ENCODE measurements at places on chromosomes 2 and 18.

DNA sequence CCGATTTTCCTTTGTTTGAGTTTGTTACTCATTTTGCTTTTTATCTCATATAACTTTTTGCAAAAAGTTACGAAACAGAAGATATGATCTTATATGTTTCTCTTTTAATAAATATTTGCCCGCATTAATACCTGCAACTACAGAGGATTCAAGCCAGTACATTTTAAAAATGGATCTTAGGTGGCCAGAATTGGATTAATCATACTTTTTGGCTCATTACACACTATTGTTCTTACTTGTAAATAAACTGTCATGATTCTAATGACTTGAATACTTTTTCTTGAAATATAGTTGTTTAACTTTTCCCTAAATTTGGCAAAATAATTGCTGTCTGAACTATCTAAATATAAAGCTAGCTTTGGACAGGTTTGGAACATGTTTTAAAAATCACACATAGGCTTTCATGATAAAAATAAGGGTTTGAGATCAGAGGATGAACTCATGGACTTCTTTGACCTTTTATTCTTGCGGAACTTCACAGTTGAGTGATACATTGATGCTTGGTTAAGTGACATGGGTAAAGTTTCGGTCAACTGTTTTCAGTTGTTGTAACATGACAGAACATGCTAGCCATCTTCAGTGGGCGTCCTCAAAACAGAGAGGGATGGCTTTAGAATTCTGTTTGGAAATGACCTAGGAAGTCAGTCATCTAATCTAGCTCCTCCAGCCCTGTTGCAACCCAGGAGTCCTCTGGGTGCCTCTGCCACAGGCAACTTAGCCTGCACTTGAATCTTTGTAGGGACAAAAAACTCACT, 44.5 kb downstream of the LTBP1 start:
- H3K27me3 ChIP-seq: no peaks in the 10 kb centered on the region
- H3K4me1 ChIP-seq: no peaks in the 10 kb centered on the region
- no peak overlapping the region for H3K4me3 ChIP-seq

DNA sequence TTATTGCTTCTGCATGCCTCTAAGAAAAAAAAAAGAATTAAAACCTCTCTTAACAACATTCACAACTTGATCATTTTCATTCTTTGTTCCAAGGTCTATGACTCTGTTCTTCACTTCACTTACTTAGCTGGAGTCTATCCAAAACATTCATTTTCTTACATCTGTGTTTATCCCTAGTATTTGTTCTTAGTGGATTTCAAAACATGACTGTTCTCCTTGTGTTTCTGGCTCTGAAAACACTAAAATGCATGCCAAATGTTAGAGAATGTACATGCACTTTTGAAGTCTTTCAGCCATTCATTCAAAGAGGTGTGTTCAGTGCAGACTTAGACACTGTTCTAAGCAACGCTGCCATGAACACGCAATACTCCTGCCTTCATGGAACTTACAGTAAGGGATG, 138.8 kb downstream of the CNTNAP5 start:
- DNase-seq: no peak
- peaks cover 5% of the 10 kb centered on the region for H3K27me3 ChIP-seq
- H3K4me3 ChIP-seq: no peak overlapping the region
- H3K27ac ChIP-seq: no peak overlapping the region
- peaks cover 32% of the 10 kb centered on the region for H3K4me1 ChIP-seq

GRCh38 chr2:233152541-233152940, 92.4 kb downstream of the INPP5D start:
- H3K4me3 ChIP-seq: no peak overlapping the region
- no peak overlapping the region for H3K27ac ChIP-seq
- H3K4me1 ChIP-seq: peaks cover 6% of the 10 kb centered on the region
- DNase-seq: no peak
- H3K27me3 ChIP-seq: no peaks in the 10 kb centered on the region
- H3K36me3 ChIP-seq: no peaks in the 10 kb centered on the region

DNA sequence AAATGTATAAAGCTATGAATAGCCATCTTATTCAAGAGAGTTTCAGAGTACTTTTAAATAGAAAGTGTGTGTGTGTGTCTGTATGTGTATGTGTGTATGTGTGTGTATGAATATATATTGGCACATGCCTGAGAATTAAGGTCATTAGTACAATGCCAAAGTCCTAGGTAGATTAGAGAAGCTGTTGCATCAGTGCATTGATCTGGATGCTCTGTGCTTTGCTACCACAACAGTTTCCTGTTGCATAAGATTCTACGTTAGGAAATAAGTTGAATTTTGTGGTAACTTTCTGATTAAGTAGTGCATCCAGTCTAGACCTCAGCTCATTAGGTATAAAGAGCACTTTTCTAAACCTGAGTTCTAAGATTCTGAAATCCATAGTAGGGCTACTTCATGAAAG, 1102.8 kb upstream of the KLHL29 start:
- H3K4me1 ChIP-seq: no peaks in the 10 kb centered on the region
- 0 out of 2 replicates have a peak, but pooled peaks cover 7% of the 10 kb centered on the region for H3K36me3 ChIP-seq
- no peak overlapping the region for H3K4me3 ChIP-seq
- no peak for DNase-seq
- H3K27ac ChIP-seq: no peak overlapping the region

GRCh38 chr18:59303006-59303405, 15.4 kb downstream of the CPLX4 start:
- DNase-seq: no peak
- H3K4me1 ChIP-seq: no peaks in the 10 kb centered on the region
- H3K36me3 ChIP-seq: no peaks in the 10 kb centered on the region
- no peak overlapping the region for H3K27ac ChIP-seq
- no peak overlapping the region for H3K4me3 ChIP-seq
- no peaks in the 10 kb centered on the region for H3K27me3 ChIP-seq

- H3K4me3 ChIP-seq: peak overlapping the region; percentile 87
- no peaks in the 10 kb centered on the region for H3K36me3 ChIP-seq
- no peaks in the 10 kb centered on the region for H3K27me3 ChIP-seq
- DNase-seq: no peak
Measured at GRCh38 chr2:27891673-27892105, 1.2 kb downstream of the BABAM2 start.

- H3K4me1 ChIP-seq: peaks cover 36% of the 10 kb centered on the region
- peak overlapping the region; percentile 13 for H3K4me3 ChIP-seq
- no peak for DNase-seq
Measured at GRCh38 chr18:9742524-9743131, 34.5 kb downstream of the RAB31 start.

- H3K4me1 ChIP-seq: peaks cover 10% of the 10 kb centered on the region
- no peak for DNase-seq
- H3K27ac ChIP-seq: no peak overlapping the region
Measured at GRCh38 chr18:58632552-58632951, 3.7 kb upstream of the ALPK2 start.

DNA sequence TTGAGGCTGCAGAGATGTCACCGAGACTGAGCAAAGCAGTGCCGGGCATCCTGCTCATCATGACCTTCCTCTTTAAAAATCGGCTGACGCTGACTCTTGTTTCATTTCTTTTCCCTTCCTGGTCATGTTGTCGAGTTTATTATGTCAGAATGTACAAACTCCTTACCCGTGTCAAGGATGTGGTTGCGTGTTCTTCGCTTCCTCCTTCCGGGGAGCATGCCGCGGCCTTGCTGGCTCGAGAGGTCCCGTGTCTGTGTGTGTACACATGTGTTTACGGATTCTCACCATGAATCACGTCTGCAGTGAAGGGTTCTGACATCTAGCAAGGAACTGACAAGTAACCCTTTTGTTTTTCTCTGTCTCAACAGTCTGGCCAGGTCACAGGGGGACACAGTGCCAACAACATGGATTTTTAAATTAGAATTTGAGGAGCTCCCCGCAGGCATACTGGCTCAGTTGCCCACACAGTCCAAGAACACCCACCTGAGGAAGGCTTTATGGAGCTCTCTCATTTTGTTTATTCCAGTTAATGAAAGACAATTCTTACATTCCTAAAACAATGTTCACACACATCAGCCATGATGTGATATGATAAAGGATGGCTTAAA, 60.2 kb downstream of the MYT1L start:
- no peaks in the 10 kb centered on the region for H3K4me1 ChIP-seq
- no peaks in the 10 kb centered on the region for H3K27me3 ChIP-seq
- no peaks in the 10 kb centered on the region for H3K36me3 ChIP-seq
- no peak for DNase-seq
- H3K27ac ChIP-seq: no peak overlapping the region

GRCh38 chr2:156907806-156908205, 349.7 kb upstream of the GALNT5 start:
- H3K27ac ChIP-seq: no peak overlapping the region
- no peaks in the 10 kb centered on the region for H3K27me3 ChIP-seq
- DNase-seq: no peak
- H3K4me3 ChIP-seq: no peak overlapping the region
- H3K4me1 ChIP-seq: no peaks in the 10 kb centered on the region
- H3K36me3 ChIP-seq: no peaks in the 10 kb centered on the region

GRCh38 chr18:80070825-80071224, 36.6 kb downstream of the RBFA start:
- no peaks in the 10 kb centered on the region for H3K4me1 ChIP-seq
- H3K27me3 ChIP-seq: no peaks in the 10 kb centered on the region
- H3K36me3 ChIP-seq: no peaks in the 10 kb centered on the region

- H3K27me3 ChIP-seq: no peaks in the 10 kb centered on the region
- no peaks in the 10 kb centered on the region for H3K4me1 ChIP-seq
- H3K36me3 ChIP-seq: no peaks in the 10 kb centered on the region
- no peak overlapping the region for H3K4me3 ChIP-seq
- peak; percentile 86 for DNase-seq
- H3K27ac ChIP-seq: no peak overlapping the region
Measured at GRCh38 chr2:175203621-175204496, 22.3 kb upstream of the ATP5MC3 start.

DNA sequence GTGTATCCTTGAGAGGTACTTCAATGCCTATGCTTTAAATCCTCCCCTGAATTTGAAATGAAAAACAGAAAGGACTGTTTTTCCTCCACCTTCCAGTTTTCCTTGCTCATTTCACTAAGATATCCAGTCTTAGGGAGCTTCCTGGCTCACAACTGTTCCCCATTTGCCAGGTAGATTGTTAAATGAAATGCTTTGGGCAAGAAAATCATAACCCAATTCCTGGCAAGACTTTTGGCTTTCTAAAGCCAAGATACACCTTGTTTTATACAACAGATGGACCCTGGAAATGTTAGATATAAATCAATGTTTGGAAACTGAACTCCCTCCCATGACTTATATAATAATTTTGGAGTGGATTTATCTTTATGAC, 3.6 kb upstream of the CHMP3 start:
- no peak for DNase-seq
- H3K4me3 ChIP-seq: no peak overlapping the region
- peaks cover 7% of the 10 kb centered on the region for H3K4me1 ChIP-seq
- H3K27ac ChIP-seq: no peak overlapping the region
- H3K27me3 ChIP-seq: peaks cover 5% of the 10 kb centered on the region
- no peaks in the 10 kb centered on the region for H3K36me3 ChIP-seq

DNA sequence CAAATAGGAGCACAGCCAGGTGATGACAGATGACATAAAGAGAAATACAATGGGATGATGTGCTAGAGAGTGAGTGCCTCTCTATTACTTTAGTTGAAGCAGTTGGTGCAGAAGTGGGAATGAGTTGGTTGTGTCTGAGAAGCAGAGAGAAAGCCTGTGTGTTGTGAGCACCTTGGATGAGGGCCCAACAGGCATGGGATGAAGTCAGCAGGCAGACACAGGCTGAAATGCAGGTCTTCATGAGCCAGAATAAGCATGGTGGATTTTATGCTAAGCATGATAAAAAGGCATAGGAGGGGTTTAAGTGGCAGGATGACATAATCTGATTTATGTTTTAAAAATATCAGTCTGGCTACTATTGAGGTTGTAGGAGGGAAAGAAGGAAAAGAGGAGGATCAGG, 71.5 kb downstream of the KLHL14 start:
- no peak overlapping the region for H3K27ac ChIP-seq
- H3K4me1 ChIP-seq: peaks cover 5% of the 10 kb centered on the region
- no peak for DNase-seq
- no peaks in the 10 kb centered on the region for H3K27me3 ChIP-seq
- H3K4me3 ChIP-seq: no peak overlapping the region

DNA sequence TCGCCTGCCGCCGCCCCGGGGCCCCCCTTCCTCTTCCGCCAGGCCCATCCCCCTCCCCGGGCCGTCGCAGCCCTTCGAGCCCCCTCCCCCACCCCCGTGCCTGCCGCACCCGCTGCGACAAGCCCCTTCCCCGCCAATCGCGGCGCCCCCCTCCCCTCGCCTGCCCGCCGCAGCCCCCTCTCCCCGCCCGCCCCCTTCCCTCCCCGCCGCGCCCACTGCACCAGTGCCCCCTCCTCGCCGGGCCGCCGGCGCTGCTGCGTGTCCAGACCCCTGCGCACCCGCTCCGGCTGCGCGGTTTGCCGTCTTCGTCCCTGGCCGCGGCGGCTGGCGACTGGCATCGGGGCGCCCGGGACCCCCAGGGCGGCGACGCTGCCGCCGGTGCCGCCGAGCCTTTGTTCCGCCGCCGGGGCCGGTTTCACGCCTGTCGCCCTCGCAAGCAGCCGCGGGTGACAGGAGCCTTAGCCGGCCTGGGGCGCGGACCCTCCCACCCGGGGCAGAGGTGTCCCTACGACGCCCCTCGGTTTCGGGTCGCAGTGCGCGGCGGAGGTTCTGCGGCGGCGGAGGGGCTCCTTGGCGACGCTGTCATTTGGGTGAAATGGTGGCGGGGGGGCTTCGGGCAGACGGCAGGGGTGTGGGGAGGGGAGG, 18.1 kb downstream of the GPC1 start:
- peak overlapping the region; percentile 51 for H3K4me3 ChIP-seq
- peaks cover 35% of the 10 kb centered on the region for H3K27me3 ChIP-seq
- H3K4me1 ChIP-seq: peaks cover 34% of the 10 kb centered on the region
- no peaks in the 10 kb centered on the region for H3K36me3 ChIP-seq
- peak; percentile 48 for DNase-seq
- H3K27ac ChIP-seq: no peak overlapping the region

GRCh38 chr2:114022360-114023085, 132.6 kb downstream of the ACTR3 start:
- DNase-seq: no peak
- H3K36me3 ChIP-seq: no peaks in the 10 kb centered on the region
- no peaks in the 10 kb centered on the region for H3K4me1 ChIP-seq
- no peak overlapping the region for H3K4me3 ChIP-seq
- no peaks in the 10 kb centered on the region for H3K27me3 ChIP-seq
- no peak overlapping the region for H3K27ac ChIP-seq

GRCh38 chr2:11411768-11412448, 54.1 kb downstream of the E2F6 start:
- H3K27me3 ChIP-seq: no peaks in the 10 kb centered on the region
- no peak overlapping the region for H3K27ac ChIP-seq
- no peaks in the 10 kb centered on the region for H3K4me1 ChIP-seq
- H3K4me3 ChIP-seq: no peak overlapping the region

DNA sequence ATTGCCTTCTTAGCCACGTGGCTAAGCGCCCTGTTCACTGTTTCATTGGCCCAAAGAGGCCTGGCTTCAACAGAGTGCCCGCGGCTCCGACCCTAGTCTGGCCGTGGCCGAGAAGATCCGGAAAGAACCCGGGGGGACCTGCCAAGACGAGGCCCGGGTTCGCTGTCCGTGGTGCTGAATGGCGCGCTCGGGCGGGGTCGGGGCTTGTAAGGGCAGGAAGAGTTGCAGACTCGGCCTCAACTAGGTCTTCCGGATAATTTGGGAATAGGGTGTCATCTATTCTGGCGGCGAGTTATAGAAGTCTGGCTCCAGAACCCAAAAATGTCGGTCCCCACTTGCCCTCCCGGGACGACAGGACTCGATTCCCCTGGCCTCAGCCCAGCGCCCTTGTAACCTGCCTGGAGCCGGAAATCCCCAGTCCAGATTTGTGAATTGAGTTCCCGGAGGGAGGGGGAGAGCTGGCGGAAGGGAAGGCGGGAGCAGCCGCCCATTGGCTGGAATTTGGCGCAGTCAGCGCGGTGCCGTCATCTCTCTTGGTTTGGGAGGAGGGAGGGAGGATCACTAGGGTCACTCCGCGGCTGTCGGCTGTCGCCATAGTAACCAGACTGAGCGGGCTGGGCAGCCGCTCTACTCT, 3.5 kb downstream of the CDK5R2 start:
- peak; percentile 98 for DNase-seq
- H3K27ac ChIP-seq: no peak overlapping the region
- H3K36me3 ChIP-seq: no peaks in the 10 kb centered on the region
- peaks cover 72% of the 10 kb centered on the region for H3K27me3 ChIP-seq
- H3K4me1 ChIP-seq: peaks cover 26% of the 10 kb centered on the region

All from GM23338 (cell line).